Stimulated activated CD4-positive, alpha-beta T cell treated with anti-CD3 and anti-CD28 coated beads, TNF-alpha, amount 100 ng/mL, for 4 hours (primary cell): ENCODE measurements at places on chromosomes 4 and X.

DNA sequence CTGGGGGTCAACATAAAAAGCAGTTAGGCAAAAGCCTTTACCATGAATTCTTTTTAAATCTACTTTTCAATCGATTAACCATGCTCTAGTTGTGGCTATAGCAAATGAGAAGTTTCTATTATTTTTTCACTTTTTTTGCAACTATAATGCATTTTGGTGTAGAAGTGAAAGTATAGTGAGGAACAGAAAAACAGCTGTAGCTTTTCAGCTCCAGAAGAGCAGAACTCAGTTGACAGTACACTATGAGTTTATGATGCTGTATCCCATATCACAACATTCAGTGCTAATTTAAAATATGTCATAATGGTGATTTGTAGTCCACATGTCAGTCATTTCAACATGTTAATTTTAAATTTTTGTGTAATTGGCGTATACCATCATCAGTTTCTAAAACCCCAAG lies 8.7 kb upstream of the MUC7 start:
- no peak for DNase-seq

- no peak for DNase-seq
These were observed 19.0 kb upstream of the PPP3CA start for GRCh38 chr4:101366331-101366730.

GRCh38 chr4:82644734-82645126 lies 82.9 kb upstream of the TMEM150C start:
- no peak for DNase-seq

- DNase-seq: no peak
These were observed 391.0 kb downstream of the RAB28 start for GRCh38 chr4:13093170-13093569.

GRCh38 chrX:71629467-71629866 lies 11.2 kb upstream of the CXCR3 start:
- DNase-seq: no peak

DNA sequence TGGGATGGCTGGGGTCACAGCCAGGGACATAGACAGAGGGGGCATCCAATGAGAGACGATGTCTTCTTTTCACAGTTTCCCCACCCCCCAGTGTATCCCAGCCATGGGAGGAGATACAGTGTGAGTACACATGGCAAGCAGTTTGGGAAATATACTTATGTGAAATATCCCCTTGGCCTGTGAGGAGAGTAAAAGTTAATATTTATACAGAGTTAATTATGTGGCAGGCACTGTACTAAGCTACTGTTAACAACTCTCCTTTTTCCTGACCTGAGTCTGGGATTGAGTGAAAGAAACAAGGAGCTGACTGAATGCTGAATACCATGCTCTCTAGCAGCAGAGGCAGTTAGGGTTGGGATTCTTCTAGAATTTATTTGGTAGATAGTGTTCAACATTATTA lies 35.3 kb downstream of the HCCS start:
- DNase-seq: no peak

DNA sequence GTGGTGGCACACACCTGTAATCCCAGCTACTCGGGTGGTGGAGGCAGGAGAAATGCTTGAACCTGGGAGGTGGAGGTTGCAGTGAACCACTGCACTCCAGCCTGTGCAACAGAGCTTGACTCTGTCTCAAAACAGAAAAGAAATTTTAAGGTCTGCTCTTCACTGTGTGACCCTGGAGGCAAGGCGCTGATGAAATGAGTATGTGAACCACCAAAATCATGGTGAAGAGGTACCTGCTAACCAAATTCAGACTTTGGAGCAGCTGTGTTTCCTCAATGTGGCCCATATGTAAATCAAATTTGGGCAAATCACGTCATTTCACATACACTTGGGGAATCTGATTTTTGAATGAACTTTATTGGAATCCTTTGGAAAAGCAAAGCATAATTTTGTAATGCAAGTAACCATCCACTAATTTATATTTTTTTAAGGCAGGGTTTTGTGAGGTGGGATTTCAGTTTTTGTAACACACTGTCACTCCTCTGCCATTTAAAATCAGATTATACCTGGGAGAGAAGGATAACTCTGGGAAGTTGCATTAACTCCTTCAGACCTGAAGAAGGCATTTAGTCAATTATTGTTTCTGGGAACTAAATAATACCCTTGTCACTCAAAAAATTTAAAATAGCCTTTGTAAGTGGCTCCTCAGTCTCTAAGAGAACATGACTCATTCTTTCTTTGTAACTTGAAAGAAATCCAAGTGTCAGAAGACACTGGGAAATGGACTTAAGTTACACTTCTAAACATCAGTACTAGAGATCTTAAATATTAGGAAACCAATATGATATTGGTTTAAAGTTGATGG lies 24.0 kb downstream of the DOCK11 start:
- no peak for DNase-seq

GRCh38 chrX:50718776-50719175 lies 95.2 kb downstream of the SHROOM4 start:
- DNase-seq: no peak

GRCh38 chr4:185931986-185932385 lies 120.0 kb upstream of the SORBS2 start:
- no peak for DNase-seq

DNA sequence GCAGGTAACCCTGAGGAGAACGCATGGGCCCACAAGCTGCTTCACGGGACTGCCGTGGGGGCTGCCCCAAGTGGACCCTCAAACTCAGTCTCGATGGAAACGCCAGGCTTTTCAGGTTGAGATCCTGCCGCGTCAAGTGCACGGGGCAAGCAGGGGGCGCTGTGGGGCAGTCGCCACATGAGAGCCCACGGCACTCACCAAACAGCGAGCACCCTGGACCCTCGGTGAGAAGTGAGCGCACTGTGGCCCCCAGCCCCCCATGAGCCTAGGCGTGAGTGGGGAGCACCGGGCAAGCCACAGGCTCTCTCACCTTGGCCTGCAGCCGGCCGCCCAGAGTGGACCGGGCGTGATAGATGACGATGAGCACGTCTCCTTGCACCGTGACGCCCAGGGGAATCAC lies 50.9 kb upstream of the CPLX1 start:
- no peak for DNase-seq

GRCh38 chrX:17581641-17582040 lies 155.7 kb upstream of the SCML1 start:
- DNase-seq: no peak

- DNase-seq: no peak
These were observed 93.6 kb downstream of the LNX1 start for GRCh38 chr4:53497487-53498244.

DNA sequence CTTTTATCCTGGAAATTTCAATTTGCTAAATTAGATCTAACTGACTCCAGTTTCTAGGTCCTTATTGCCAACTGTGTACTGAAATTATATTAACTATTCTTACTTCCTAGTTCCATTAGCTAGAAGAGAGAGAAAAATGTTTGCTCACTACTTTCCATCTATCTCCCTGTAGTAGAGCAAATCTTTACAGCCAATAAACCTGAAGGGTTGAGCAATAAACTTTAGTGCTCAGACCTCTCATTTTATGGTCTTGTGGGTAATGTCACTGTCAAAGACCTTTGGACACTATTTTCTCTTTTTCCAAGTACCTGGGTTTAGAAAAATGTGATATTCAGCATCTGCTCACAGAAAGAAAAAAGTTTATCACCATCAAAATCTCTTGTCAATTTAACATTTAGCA lies 237.5 kb upstream of the GEMIN8 start:
- no peak for DNase-seq

DNA sequence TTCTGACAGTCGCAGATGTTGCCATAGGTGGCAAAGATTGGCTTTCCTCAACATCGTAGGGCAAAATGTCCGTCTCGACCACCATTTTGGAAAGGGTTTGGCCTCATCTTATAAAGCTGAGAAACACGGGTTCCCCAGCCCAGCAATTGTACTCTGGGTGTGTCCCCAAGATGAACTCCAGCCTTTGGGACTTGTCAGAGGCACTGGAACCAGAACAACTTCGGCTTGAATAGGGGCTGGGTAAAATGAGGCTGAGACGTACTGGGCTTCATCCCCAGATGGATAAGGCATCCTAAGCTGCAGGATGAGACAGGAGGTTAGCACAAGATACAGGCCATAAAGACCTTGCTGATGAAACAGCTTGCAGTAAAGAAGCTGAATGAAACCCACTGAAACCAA lies 151.9 kb downstream of the CRLF2 start:
- no peak for DNase-seq

- no peak for DNase-seq
These were observed 41.8 kb upstream of the HS3ST1 start for GRCh38 chr4:11470438-11471045.

DNA sequence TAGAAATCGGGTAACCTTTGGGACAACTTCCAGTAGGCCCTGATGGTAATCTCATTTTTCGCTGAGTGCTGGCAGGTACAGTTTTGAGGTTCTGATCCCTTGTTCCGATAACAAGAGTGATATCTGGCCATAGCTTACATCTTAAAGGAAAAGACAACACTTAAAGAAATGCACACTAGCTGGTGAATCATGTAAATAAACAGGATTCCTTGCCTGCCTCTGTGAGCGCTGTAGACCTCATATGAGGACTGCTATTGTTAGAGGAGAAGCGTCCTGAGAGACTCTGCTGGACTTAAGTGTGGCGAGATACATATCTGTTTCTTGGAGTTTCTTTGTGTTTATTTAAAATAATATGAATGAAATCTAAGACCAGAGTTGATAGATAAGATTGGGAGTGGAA lies 149.3 kb upstream of the SLC4A4 start:
- DNase-seq: no peak

- DNase-seq: no peak
These were observed 33.1 kb downstream of the RBM47 start for GRCh38 chr4:40596522-40596921.

DNA sequence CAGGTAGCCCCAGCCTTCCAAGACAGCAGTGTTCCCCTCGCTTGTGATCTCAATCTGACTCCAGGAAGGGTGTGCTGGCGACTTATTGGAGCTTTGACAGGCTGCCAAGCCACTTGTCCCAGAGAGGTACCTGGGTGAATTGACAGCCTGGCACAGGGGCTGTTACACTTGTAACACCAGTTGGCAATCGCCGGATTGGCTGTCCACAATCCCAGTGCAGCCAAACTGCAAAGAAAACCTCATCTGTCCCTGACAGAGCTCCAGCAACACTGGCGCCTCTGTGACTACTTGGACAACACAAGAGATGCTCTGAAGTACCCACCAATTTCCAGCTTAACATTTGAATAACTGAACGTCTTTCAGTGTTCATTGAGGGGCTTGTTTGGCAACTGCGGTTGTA lies 76.8 kb upstream of the PRPS1 start:
- DNase-seq: no peak

DNA sequence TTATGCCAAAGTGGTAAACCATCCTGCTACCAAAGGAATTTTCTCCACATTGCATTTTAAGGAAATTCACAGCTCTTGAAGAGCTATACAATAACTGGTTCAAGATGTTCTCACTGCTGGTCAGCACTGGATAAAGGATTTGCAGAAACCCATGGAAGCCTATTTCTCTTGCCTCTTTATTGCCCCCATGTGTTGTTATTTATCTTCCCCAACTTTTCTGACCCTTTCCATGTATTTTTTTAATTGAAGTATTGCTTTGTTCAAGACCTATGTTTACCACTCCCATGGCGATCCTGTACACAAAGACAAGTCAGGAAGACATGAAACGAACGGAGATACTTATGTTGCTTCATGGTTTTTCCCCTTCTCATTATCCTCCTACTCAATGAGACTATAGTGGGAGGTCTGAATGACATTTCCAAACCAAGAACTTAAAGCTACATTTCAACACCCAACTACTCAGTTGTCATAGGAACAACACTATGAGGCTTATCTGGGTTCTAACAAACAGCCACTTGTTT lies 566.4 kb upstream of the DIPK2B start:
- no peak for DNase-seq

- no peak for DNase-seq
These were observed 76.2 kb downstream of the UNC5C start for GRCh38 chr4:95472534-95472933.

DNA sequence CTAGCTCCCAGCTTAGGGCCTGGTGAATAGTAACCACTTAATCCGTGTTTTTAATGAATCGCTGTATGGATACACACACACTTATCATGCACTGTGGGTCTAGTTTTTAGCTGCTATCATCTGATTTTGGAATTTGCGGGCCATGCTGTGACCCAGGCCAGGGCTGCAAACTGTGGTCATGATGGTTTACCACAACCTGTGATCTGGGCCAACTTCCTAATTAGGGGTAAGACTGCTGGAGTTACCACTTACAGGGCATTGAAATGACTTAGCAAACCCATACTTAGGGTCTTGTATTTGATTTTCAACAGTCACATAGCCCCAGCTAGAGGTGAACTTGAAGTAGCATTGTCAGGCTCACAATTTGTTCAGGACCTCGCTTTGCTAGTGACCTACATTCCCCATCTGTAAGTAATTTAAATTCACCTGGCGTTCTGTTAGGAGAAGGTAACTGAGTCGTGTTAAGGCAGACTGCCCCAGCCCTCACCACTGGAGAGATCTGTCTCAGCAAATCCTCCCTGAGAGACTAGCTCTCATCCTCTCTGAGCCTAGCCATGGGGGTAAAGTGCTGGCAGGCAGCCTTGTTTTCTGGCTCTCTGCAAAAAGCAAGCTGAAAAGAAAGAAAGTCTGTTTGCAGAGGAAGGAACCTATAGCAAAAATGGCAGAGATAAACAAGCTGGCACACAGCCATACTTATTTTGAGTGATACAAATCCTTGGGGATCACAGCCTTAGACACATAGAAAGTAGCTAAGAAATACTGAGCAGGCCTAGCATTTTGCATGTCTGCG lies 33.8 kb upstream of the EGFL6 start:
- no peak for DNase-seq

GRCh38 chrX:13485167-13485566 lies 84.2 kb upstream of the EGFL6 start:
- no peak for DNase-seq

DNA sequence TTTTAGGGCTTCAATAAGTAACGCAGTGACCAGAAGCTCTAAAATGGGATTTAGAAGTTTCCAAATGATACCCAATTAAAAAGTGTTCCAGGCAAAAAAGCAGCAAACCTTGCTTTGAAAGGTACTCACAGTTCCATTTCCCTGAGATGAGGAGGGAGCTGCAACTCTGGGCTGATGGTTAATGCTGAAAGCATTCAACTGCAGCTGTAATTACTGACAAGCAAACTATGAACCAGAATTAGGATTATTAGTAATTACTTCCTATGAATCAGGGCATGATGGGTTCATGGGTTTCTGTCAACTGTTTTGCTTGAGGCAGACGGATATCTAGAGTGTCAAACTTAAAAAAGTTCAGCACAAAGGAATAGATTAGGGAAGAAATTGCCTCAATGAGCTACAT lies 357.4 kb downstream of the STIM2 start:
- DNase-seq: no peak

- no peak for DNase-seq
These were observed 812 bp downstream of the FAT1 start for GRCh38 chr4:186722796-186723291.

GRCh38 chr4:25969374-25970155 lies 55.5 kb downstream of the SMIM20 start:
- no peak for DNase-seq

DNA sequence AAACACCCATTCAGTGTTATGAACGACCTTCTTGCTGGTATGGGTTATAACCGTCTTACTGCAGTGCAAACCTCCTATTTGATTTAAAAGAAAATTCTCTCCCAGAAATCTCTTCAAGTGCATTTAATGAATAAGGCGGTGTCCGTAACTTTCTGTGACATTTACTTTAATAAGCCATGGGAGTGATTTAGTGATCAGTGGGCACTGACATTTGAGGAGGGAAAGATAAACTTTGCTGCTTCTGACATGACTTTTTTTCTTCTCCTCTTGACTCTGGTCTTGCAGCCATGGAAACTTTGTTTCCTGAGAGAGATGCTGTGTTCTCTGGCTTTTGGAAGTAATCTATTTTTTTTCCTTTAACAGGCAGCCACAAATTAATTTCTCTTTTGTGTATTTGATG lies 106.1 kb downstream of the NHS start:
- DNase-seq: no peak
